Hematopoietic multipotent progenitor cell treated with erythropoietin and hydrocortisone succinate and interleukin-3 and kit ligand, for 15 days (in vitro differentiated cells): ENCODE measurements at places on chromosomes 7 and 10.

- no peak for DNase-seq
These were observed 72.9 kb upstream of the TMEM248 start for GRCh38 chr7:66847879-66848790.

DNA sequence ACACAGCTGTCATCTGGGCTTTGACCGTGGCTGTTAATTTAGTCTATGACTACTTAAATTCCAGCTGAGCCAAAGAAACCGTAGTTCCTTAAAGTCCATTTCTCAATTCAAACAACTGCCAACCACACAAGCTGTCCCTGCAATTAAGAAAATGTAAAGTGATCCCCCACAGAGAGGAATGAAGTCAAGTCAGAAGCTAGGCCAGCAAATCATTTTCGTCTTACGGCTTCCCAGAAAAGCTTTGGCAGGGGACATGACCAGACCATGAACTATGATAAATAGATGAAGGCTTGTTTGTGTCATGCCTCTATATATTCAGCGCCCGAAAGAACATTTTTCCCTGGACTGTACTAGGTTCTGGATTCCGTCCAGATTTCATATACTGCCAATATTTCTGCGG lies 54.6 kb downstream of the HACD1 start:
- DNase-seq: no peak

GRCh38 chr7:91618776-91619765 lies 261.4 kb downstream of the MTERF1 start:
- no peak for DNase-seq

- DNase-seq: no peak
These were observed 74.0 kb upstream of the CARD11 start for GRCh38 chr7:3117488-3118231.

GRCh38 chr10:69639291-69640195 lies 9.5 kb downstream of the FAM241B start:
- DNase-seq: peak; percentile 52

GRCh38 chr10:116743266-116744064 lies 1.1 kb upstream of the HSPA12A start:
- no peak for DNase-seq

DNA sequence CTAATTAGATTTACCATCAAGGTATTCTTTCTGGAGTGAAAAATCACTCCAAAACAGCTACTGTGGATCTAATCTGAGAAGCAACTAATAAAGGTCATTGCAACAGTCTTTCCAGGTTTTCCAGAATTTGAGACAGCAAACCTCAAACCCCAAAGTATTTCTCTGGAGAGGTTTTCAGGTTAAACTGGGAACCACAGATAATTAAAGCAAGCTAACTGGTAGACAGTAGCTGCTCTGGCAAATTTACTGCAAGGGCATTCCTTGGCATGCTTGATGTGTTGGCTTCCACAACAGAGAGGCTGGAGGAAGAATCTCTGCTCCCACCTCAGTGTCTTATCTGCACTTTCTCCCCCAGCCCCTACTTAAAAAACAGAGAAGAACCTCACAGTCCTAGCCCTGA lies 140.0 kb upstream of the NRBF2 start:
- DNase-seq: no peak

DNA sequence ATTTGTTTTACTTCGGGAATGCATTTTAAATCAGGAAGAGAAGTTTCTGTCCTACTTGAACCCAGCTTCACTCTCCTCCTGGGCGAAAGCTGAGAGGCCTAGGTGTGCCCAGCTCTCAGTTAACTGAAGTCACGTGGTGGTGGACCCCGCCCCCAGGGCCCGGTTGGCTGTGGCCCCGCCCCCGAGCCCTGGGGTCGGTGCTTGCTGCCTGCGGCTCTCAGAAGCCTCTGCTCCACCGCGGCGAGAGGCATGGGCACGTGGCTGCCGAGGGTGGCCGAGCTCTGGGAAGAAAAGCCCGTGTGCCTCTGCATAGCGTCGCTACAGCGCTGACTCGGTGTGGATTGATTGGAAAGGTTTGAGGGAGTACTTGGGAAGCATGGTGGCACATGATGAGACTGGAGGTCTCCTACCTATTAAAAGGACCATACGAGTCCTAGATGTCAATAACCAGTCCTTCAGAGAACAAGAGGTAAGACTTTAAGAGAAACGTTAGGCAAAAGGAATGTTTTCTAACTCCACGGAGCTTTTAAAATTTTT lies 34.1 kb downstream of the NET1 start:
- peak; percentile 92 for DNase-seq

GRCh38 chr10:80211786-80212185 lies 6.4 kb upstream of the ANXA11 start:
- no peak for DNase-seq

DNA sequence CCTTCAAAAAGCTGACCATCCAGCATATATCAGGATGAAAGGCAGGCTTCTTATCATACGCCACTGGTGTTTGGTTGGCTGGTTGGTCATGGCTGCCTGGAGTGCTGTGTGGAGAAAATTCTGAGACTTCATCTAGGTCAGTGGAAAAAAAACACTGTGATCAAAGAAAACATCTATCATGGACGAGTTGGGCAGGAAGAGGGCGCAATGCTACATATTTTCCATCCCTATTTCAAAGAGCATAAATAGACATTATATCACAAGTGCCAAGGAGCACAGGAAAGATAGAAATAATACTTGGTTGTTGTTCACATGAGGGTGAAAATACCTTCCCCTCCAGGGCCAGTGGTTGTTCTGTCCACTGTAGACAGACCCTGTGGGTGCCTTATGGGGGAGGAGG lies 128.4 kb upstream of the PLPP4 start:
- DNase-seq: no peak

DNA sequence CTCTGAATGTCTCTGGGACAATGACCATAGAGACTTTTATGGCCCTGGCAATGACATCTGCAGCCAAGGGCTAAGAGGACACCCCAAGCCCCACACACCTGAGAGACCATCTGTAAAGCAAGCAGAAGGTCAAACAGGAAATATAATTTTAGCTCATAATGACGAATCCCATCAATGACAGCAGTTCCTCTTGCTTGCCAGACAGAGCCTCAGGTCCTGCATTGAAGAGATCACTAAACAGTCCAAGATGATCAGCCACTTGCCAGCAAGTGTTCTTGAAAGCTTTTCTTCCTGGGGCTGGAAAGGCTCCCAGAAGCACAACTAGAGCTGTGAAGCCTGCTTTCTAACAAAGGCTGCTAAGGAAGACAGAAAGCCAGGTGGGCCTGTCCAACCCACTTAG lies 993.7 kb upstream of the AUTS2 start:
- DNase-seq: no peak

GRCh38 chr7:129553899-129554461 lies 51.6 kb downstream of the SMKR1 start:
- peak; percentile 13 for DNase-seq

DNA sequence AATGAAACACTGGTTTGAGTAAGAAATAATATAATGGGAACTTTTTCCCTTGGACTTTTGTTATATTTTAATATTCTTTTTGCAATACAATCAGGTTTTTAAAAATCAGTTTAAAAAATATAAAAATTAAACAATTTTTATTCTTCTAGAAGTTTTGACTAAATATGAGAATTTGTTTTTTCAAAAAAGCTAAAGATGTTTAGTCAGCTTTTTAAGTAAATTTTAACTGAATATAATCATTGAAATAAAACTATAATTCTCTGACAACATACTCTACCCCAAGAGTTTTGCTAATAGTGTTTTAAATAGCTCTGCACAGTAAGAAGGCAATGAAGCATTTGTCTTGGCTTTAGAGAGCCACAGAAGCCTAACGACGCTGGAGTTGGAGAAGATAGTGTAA lies 70.5 kb downstream of the IQUB start:
- no peak for DNase-seq

GRCh38 chr7:149255174-149255573 lies 6.8 kb upstream of the ZNF783 start:
- DNase-seq: no peak

- DNase-seq: no peak
These were observed 29.6 kb downstream of the MKI67 start for GRCh38 chr10:128096486-128097199.

GRCh38 chr10:14751014-14751896 lies 23.4 kb downstream of the FAM107B start:
- no peak for DNase-seq

DNA sequence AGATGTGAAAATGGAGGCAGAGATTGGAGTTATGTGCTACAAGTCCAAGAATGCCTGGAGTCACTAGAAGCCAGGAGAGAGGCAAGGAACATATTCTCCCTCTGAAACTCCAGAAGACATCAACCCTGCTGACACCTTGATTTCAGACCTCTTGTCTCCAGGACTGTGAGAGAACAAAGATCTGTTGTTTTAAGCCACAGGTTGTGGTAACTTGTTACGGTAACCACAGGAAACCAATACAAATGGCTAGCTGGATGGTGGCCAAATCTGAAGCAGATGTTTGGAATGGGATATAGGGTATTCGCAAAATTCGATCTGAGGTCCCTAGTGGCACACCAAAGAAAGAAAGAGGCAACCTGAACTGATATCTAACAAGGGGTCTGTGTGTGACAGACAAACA lies 129.0 kb downstream of the HERPUD2 start:
- no peak for DNase-seq

GRCh38 chr7:3404501-3404900 lies 103.4 kb downstream of the SDK1 start:
- DNase-seq: no peak

DNA sequence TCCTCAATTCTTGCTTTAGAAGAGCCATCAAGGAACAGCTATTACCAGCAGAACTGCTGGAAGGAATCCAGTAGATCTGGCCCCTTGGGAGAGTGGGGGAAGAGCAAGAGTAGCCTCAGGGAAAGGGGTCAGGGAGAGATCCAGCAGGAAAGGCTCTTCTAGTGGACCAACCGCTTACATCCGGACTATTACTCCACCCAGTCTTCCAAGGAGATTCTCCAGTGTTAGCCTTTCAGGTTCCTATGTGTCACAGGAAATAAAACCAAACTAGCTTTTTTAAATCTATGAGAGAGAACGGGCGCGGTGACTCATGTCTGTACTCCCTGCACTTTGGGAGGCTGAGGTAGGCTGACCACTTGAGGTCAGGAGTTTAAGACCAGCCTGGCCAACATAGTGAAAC lies 34.3 kb downstream of the TET1 start:
- no peak for DNase-seq

DNA sequence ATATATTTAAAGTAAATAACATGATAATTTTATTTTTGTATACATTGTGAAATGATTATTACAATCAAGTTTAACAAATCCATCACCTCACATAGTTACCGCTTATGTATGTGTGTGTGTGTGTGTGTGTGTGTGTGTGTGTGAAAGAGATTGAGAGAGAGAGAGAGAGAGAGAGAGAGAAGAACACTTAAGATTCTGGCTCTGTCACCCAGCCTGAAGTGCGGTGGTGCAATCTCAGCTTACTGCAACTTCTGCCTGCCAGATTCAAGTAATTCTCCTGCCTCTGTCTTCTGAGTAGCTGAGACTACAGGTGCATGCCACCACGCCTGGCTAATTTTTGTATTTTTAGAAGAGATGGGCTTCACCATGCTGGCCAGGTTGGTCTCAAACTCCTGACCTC lies 17.8 kb downstream of the LYZL1 start:
- DNase-seq: no peak

DNA sequence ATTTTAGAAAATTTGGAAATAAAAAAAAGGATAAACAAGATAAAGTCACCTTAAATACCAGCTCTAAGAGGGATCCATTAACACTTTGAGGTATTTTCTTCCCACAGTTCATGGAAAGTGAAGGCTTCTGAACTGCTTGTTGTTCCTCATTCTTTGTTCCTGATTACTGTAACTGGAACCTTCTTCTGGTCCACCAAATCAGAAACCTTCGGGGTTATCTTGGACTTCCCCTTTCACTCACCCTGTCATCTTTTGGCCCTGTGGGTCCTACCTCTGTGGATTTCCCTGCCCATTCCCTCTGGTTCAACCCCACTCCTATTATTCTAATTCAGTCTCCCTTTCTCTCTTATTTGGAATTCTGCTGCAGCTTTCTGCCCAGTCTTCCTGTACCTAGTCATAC lies 116.5 kb upstream of the PRPS1L1 start:
- no peak for DNase-seq

- DNase-seq: no peak
These were observed 23.5 kb upstream of the WAPL start for GRCh38 chr10:86545101-86545500.

GRCh38 chr7:104395162-104395561 lies 66.8 kb downstream of the LHFPL3 start:
- no peak for DNase-seq

DNA sequence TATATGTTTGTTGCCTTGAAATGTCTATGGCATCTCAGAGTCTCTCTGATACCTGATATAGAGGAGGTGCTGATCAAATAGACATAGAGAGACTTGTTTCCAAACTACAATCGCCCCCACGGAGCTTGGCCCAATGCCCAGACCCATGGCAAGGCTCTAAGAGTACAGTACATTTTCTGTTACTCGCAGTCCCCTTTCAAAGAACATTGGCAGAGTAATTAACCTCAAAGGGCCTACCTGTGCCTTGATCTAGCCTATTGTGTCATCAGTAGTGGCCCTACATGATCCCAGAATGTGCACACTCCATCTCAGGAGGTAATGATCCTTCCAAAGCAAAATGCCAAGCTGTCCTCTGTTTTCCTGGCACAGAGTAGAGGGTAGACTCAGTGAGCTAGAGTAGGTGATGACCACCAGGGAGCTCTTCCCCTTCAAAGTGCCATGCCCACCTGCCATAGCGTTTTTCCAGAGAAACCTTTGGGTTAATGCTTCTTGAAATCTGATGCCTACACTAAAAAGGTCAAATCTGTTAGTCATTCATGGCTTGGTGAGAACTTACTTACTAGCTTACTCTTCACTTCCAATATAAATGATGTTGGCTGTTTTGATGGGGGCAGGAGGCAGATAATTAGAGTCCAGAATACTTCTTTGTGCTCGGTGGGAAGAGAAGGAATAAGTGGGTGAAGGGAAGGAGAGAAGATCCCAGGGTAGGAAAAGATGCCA lies 41.2 kb upstream of the ACSL5 start:
- DNase-seq: no peak

- DNase-seq: no peak
These were observed 290.8 kb upstream of the COBL start for GRCh38 chr7:51607447-51607846.

- DNase-seq: no peak
These were observed 275.3 kb downstream of the NRG3 start for GRCh38 chr10:82150123-82150900.

DNA sequence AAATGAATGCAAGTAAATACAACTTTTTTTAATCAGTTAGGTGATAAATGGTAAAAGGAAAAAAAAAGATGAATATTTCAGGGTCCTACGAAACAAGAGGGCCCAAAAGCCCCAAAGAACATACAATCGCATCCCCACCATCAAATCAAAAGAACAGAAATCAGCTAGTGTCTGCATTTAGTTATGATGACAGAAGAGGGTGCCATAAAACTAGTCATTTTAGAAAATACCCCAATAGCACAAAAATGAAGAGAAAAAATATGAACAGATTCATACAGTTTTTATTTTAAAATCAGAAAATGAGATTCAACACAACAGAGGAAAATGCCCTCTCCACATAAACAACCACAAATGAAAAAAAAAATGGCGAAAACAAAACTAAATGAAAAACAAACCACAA lies 905.5 kb downstream of the REEP3 start:
- DNase-seq: no peak

GRCh38 chr10:60973086-60973485 lies 29.1 kb upstream of the RHOBTB1 start:
- no peak for DNase-seq
